Inflammatory macrophage (primary cell): ENCODE measurements at places on chromosomes 6 and 20.
A peak's percentile ranks its signal among the peaks of the same experiment; 100 is the strongest.

GRCh38 chr6:35781290-35781689 is 471 bp downstream of the CLPSL1 start:
- DNase-seq = no peak

DNA sequence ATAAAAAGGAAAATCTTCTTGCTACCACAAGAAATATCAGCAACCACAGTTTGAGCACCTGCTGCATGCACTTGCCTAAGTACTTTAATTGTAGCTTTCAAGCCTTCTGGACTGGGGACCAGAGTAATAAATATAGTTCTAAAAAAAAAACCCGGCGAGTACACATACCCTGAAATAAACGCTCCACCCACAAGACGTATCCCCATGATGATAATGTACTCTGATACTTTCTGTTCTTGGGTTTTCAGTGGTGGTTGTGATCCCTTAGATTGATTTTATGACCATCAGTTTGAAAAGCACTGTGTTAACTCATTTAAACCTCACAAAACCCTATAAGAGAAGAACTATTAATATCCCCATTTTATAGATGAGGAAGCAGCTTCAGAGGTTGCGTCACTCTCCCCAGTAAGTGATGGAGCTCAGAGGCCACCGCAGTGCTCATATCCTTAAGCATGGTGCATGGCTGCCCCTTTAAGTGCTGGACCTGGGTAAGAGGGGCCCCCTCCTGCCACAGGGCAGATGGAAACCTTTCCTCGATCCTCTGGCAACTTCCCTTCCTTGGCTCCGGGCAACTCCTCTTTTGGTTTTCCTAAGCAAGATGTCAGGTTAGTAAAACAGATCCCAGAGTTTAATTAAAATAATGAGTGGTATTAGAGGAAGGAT is 67.3 kb downstream of the KCNB1 start:
- no peak for DNase-seq

- no peak for DNase-seq
These were observed 82.1 kb upstream of the SIRPA start for GRCh38 chr20:1813101-1813529.

GRCh38 chr6:96522465-96523009 is 931 bp downstream of the UFL1 start:
- DNase-seq = peak; percentile 14

- no peak for DNase-seq
These were observed 34.2 kb downstream of the FOXF2 start for GRCh38 chr6:1423578-1423977.

- DNase-seq = no peak
These were observed 43.4 kb downstream of the NHSL1 start for GRCh38 chr6:138455746-138456400.
